ENCODE measurements at places on chromosomes 2 and 18.

DNA sequence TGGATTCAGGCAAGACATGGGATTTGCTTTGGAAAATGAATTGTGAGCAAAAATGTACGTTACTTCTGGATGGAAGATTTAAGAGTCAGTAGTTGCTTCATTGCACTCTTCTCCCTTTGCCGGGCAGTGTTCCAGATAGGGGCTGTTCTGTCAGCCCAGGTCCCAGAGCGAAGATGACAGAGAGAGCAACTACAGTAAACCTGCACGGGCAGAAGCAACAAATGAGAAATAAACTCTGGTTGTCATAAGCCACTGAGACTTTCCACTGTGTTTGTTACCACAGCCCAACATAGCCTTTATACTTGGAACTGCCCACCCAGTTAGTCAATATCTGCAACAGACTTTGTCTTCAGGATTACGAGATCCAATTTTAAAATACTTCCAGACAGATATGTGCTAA, 83.3 kb downstream of the CACNB4 start:
- no peak for DNase-seq

DNA sequence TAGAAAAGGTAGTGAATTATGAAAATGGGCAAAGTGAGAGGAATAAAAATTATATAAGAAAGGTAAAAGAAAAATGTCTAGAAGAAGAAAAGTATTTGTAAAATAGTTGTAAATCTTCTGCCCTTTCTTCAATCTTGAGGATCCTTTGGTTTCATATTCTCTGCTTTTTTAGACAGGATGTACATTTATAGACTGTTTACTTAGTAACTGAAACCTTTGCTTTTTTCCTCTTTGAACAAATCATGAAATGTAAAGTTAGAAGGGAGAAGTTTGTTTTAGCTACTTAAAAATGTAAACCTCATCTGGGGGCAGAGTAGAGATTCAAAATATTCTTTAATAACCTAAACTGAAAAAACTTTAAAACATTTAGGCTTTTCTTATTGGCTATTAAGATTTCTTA, 150.4 kb upstream of the ITGA4 start:
- no peak for DNase-seq

GRCh38 chr18:48011926-48012465, 81.5 kb upstream of the SMAD2 start:
- no peak for DNase-seq

DNA sequence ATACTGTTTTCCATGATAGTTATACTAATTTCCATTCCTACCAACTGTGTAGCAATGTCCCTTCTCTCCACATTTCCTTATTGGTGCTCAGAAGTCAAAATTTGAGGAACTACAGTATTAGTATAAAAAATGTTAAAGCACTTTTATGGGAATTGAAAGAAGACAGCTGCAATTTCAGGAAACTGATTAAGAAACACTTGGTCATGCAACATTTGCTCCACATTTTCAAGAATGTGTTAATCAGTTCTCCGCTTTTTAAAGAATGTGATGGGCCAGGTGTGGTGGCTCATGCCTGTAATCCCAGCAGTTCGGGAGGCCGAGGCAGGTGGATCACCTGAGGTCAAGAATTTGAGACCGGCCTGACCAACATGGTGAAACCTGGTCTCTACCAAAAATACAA, 33.6 kb upstream of the MGAT4A start:
- no peak for DNase-seq

Measured in activated gamma-delta T cell treated with Interleukin-2 at 50 U/mL for 16 hours (primary cell).